ENCODE measurements at places on chromosomes 11 and 22. TPM values are rescaled to one million over a fixed set of nuclear protein-coding genes. Genes with fewer than 3 reads are reported as not detected.
A peak's percentile ranks its signal among the peaks of the same experiment; 100 is the strongest.

KDM4D gene
- total RNA-seq = 1.2 TPM

DNA sequence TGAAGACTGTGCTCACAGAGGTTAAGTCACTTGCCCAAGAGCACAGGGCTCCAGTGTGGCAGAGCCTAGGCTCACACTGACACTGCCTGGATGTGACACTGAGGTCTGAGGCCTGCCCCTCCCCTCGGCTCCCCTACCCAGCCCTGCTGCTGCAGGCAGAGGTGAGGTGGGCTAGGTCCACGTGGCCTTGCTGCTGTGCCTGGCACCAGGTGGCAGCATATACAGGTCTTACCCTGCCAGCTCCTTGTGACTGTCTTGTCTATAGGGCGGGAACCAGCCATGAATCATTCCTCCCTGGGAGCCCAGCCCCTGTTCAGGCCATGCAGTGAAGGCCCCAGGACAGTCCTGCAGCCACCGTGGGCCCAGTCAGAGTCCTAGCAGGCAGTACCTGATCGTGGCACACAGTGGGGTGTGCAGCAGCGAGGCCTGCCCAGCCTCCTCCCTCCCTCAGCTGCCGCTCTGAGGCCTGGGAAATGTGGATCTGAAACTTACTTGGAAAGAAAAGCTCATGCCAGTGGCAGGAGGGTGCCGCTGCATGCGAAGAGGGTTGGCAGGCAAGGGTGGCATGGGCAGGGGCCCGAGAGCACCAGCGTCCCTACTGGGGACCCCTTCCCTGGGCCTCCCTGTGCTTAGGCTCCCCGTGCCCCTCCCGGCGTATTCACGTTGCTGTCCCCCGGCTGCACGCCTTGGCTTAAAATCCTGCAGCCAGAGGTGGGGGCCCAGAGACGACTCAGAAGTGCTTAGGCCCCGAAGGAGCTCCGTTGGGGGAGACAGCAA, 1.2 kb upstream of the CERK start:
- peak overlapping the region; percentile 63 for H3K4me3 ChIP-seq
- H3K4me1 ChIP-seq = peaks cover 6% of the 10 kb centered on the region
- H3K27me3 ChIP-seq = no peaks in the 10 kb centered on the region
- H3K36me3 ChIP-seq = no peaks in the 10 kb centered on the region

DNA sequence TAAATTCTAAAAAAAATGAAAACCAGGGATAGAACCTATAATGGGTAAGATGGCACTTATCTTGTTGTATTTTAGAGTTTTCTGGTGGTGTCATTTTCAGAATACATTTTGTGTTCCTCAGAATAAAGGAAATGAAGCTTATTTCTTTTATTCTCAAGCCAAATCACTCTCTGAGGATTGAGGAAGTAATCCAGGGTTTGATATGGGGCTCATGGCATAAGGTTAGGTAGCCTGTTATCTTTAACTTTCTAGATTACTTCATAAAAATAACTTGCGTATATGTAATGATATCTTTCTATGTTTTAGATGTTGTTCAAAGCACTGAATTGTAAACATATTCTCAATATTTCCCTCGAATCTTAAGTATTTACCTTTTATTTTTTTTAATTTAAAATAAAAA, 33.5 kb downstream of the PDE3B start:
- no peak overlapping the region for H3K4me3 ChIP-seq
- H3K27me3 ChIP-seq = no peaks in the 10 kb centered on the region
- H3K4me1 ChIP-seq = no peaks in the 10 kb centered on the region
- DNase-seq = no peak
- no peak overlapping the region for H3K27ac ChIP-seq

ACR gene
- 0.32 TPM for total RNA-seq

DNA sequence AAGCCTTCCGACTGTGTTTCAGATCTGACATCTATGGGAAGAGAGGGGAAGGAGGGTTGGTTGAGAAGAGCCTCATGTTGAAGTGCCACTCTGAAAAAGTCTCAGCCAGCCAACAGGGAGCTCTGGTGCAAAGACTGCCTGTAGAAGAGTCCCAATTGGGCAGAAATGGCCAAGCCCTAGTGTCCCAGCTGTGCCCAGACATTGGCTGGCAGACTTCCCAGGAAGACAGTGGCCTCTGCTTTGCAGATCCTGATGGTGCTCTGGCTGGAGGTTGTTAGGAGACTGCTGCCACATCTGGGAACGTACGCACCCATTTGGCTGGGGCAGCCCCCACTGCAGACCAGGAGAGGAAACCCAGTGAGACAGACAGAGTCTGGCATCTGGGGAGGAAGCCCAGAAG, 3.2 kb upstream of the PLA2G3 start:
- H3K27me3 ChIP-seq = no peaks in the 10 kb centered on the region
- peak; percentile 25 for DNase-seq
- H3K4me3 ChIP-seq = no peak overlapping the region
- no peak overlapping the region for H3K27ac ChIP-seq
- H3K4me1 ChIP-seq = no peaks in the 10 kb centered on the region

C11orf87 gene
- not detected for total RNA-seq
